ENCODE measurements at places on chromosomes 7 and 10. TPM values are rescaled to one million over a fixed set of nuclear protein-coding genes. Genes with fewer than 3 reads are reported as not detected.

GRCh38 chr7:44882899-44883298, 2.4 kb downstream of the PURB start:
- no peak for DNase-seq

DNA sequence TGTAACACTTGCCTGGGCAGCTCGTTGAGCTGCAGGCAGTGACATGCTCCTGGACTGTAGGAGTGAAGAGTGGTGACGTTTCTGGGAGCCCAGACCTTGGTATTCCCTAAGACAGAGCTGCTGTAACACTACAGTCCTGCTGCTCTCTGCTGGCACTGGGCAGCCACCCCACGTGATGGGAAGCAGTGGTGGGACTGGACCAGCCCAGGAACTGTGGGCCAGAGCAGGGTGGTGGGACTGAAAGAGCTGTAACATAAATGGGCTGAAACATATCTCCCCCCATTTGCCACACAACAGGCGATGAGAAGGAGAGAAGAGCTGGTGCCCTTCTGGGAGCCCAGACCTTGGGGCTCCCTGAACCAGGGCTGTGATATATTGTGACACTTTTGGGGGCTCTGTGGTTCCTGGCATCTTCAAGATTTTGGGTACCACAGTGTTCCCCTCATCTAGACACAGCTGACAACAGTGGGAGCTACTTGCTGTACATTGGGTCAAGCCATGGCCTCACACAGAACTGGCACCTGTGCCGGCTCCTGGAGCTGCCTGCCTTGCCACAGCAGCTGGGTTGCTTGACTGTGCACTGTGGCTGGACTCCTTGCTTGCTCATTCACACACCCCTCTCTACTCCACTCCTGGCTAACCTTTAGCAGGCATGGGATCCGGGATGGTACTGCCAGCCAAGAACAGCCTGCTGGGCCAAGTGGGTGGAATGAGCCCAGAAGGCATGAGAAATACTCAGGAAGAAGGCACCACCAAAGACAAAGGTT, 161.3 kb upstream of the PCDH15 start:
- DNase-seq, result no peak

GRCh38 chr7:20591058-20591457, 24.4 kb upstream of the ABCB5 start:
- DNase-seq, result no peak

GRCh38 chr7:106964466-106964865, 80.0 kb upstream of the PRKAR2B start:
- DNase-seq, result no peak

- DNase-seq, result no peak
Measured at GRCh38 chr7:47449810-47450590, 131.9 kb downstream of the TNS3 start.

- DNase-seq, result no peak
Measured at GRCh38 chr10:15432266-15432665, 61.2 kb upstream of the FAM171A1 start.

DNA sequence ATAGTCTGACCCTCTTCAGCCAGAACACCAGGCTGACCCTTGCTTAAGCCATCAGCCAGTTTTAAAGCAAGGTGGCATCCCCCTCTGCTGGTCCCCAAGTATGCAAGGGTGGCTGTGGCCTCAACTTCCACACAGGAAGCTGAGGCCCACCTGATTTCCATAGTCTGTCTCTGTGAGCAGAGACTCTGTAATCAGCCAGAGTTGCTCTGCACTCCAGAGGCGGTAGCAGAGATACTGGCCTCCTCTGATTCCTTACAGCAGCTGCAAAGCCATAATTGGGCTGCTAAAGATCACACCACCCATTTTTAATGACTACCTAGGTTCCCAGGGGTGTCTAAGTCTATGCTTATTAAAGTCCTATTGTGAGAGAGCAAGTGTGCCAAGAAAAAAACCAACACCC, 1.8 kb downstream of the PDAP1 start:
- DNase-seq, result no peak

DNA sequence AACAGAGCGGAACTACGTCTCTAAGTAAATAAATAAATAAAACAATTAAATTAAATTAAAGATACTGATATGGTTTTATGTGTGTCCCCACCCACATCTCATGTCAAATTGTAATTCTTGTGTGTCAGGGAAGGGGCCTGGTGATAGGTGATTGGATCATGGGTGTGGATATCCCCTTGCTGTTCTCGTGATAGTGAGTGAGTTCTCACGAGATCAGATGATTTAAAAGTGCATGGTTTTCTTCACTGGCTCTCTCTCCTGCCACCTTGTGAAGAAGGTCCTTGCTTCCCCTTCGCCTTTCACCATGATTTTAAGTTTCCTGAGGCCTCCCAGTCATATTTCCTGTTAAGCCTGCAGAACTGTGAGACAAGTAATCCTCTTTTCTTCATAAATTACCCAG, 29.0 kb upstream of the OGDHL start:
- DNase-seq, result no peak

DNA sequence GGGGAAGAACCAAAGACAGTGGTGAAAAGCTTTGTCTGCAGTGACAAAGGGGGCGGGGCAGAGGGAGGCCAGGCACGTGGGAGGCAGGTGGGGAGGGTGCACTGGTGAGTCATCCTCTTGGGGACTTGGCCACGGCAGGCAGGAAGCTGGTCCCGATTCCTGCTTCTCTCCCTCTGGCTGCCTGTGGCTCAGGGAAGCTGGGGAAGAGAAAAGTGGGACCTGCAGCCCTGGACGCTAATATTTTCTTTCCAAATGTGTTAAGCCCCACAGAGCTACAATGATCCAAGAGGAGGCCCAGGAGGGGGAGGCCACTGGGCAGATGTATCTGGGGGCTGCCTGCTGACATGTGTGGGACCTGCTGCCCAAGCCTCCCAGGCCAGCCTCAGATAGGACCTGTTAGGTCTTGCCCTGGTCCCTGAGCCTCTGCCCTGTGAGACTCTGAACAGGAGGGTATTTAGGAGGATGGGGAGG, 231.8 kb downstream of the KCNMA1 start:
- DNase-seq, result no peak

- DNase-seq, result no peak
Measured at GRCh38 chr7:139396323-139396951, 36.7 kb downstream of the LUC7L2 start.

DNA sequence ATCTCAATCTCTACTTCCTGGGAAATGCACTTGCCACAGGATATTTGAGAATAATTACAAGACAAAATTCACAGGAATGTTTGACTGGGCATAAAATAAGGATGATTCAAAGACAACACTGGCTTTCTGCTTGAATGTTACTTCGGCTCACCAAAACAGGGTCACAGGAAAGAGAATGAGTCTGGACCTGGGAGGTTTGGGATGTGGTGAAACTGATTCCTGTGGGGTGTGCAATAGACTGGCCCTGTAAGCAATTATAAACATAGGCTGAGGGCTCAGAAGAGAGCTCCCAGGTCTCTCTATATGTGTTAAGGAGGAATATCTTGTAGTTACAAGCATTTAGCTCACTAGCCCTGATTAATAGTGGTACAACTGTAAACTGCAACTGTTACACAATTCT, 613.9 kb upstream of the CELF2 start:
- no peak for DNase-seq

DNA sequence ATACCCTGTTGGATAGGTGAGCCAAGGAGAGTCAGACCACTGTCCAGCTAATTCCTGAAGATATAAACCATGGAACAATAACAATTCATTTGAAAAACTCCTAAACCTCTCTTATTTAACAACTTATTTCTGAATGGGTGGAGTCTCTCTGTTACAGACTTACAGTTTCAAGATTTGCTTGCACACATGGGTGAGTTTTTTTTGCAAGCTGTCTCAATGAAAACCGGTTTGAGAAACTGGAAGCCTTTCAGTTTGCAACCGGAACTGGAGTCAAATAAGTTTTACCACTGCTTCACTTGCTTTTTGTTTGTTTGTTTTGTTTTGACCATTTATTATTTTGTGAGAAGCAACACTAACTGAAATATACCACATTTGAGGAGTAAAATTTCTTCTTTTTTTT, 243.8 kb downstream of the MTERF1 start:
- DNase-seq, result no peak

DNA sequence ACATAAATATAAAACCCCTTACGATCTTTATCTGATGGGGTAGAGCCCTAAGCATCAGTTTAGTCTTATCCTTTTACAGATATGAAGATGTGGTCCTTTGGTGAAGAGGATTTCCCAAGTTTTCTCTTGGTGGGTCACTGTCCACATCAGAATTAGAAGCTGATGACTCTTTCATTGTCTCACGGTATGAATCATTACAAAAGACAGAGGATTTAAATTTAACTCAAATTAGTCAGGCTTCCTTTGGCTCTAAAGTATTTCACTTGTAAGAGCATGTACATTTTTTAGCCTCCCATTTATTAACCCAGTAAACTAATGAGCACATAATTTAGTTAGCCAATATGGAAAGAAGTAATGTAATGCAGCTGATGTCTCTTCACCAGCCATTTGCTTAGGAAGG, 49.9 kb upstream of the TMEM26 start:
- no peak for DNase-seq

GRCh38 chr10:42769673-42770072, 12.9 kb upstream of the BMS1 start:
- no peak for DNase-seq

GRCh38 chr10:37975401-37975991, 951 bp downstream of the ZNF25 start:
- DNase-seq, result no peak

DNA sequence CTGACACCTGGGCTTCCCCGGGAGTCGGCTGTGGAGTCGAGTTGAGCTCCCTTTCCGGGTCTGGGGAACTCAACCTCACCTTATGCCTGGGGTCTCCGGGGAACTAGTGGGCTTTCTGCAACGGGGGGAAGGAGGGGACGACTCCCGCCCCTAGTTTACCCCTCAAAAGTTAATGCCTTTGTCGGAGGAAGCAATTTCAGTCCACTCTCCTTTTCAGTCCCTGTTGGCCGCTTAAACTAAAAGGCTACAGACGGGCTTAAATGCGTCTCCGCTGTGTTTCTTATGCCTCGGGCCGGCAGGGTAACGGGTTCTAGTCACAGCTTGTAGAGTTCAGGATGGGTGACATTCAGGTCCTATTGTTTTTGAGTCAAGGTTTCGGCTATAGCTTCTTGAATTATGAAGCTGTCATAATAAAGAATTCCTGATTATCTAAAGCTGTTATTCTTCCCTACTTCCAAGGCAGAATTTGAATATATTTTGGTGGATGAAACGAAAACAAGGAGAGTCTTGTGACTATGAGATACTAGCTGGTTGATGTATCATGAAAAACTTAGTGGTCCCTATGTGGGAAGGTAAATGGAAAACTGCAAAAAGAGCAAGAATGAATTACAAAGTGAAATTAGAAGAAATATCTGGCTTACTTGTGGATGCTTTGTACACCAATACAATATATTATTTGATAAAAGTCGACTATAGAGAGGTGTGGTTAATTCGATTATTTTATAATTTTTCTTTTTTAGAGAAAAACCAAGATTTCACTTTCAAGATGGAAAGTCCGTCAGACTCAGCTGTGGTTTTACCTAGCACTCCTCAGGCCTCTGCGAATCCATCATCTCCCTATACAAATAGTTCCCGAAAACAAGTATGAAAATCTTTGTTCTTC, 495 bp downstream of the SFR1 start:
- DNase-seq, result no peak

GRCh38 chr10:45514291-45515270, 140.6 kb downstream of the ALOX5 start:
- no peak for DNase-seq

GRCh38 chr7:8500286-8500685, 66.9 kb downstream of the NXPH1 start:
- no peak for DNase-seq

DNA sequence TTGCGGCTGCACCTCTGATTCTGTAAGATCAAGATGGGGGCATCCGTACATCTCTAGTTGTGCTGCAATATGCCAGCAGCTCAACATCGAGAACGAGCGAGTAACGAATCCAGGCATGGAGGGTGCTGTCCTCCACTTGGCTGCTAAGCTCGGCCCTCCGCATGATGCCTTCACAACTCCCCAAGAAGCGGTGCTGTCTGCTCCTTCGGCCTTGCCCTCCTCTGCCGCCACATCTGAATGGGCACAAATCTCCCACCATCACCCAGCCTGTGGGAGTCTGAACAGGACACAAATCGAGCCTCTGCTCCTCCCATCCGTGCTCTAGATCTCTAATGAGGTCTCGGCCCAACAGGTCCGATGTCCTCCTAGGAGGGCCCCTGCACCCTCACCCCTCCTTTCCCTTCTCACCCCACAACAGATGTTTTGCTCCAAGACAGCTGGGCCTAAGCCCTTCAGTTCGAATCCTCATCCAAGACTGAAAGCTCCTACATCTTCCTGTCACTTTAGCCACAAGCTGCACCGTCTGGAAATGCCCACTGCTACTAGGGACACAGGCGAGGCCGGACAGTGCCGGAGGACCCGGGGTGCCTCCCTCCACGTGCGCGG, 86.7 kb downstream of the ZNF33B start:
- DNase-seq, result no peak

GRCh38 chr10:36451391-36451970, 673.9 kb upstream of the ANKRD30A start:
- no peak for DNase-seq

- no peak for DNase-seq
Measured at GRCh38 chr10:60035984-60036383, 129.6 kb upstream of the CCDC6 start.

DNA sequence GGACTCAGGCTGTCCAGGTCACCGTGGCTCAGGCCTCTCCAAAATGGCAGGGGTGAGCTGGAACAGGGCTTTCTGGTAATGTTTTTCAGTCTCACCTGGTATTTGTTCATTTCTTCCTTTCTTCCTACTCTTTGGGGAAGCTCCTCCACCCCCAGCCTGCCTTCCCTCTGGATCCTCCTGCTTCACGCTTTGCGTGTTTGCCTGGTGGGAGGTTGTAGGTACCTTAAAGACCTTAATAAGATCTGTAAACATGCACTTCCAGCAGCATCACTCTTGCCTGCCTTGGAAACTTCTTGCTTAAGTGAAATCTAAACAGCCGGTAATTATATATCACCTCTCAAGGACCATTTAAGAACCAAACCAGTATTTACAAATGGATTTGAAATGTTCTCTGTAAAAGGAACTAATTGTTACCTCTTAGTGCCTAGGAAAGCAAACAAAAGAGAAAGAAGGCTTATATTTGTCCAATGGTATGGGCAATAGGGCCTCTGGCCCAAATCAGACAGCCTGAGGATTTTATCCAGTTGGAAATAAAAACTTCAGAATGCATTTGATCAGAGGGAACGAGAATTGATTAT, 339.9 kb downstream of the CCSER2 start:
- DNase-seq, result no peak

The UPK3B gene
- 1.1 TPM for total RNA-seq

The GIMAP2 gene
- total RNA-seq, result 24.7 TPM

The AKR1D1 gene
- not detected for total RNA-seq

The ADAMTS14 gene
- 0.21 TPM for total RNA-seq

The NME8 gene
- total RNA-seq, result not detected

The FGFR2 gene
- not detected for total RNA-seq

The EGR2 gene
- 268 TPM for total RNA-seq

The C7orf57 gene
- total RNA-seq, result 0.31 TPM

The OR6V1 gene
- total RNA-seq, result not detected

The CUZD1 gene
- 3.0 TPM for total RNA-seq

The FAM13C gene
- not detected for total RNA-seq

The CC2D2B gene
- total RNA-seq, result 0.96 TPM

Measured in activated T-helper 1 cell treated with anti-CD3 and anti-CD28 coated beads, Interleukin-12 subunit alpha, Interleukin-12 subunit beta, Interleukin-2, Interleukin-4 antibody, amounts not matched to agents 30 ng/mL and 10 ng/mL and 1 ng/mL, durations not matched to agents 14 hours and 24 hours and 36 hours (primary cell).